ENCODE measurements at places on chromosomes 2 and 18.
A peak's percentile ranks its signal among the peaks of the same experiment; 100 is the strongest.

DNA sequence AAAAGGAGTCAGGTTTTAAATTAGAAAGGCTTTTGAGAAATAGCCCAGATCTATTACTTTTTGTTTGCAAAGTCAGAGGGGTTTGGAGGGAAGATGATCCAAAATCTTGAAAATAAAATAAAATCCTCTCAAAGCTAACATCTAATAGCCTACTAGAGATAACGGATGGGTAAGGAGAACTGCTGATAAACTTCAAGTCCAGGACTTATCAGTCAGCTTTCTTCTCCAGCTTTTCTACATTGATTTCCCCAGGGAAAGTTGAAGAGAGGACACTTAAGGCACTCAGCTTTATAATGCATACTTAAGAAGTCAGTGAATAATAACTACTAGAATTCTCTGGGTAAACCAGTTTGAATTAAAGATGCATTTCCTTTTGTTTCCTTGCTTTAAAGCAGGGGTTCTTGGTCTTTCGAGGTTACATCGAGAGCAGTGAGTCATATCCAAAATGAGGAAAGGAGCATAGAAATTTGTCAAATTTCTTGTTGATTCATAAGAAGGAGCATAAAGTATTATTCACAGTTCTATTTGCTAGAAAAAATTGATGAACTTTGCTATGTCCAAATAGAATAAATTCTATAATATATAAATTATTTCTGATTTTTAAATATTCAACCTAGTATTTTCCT, 43.2 kb upstream of the ITPRID2 start:
- DNase-seq, result no peak

DNA sequence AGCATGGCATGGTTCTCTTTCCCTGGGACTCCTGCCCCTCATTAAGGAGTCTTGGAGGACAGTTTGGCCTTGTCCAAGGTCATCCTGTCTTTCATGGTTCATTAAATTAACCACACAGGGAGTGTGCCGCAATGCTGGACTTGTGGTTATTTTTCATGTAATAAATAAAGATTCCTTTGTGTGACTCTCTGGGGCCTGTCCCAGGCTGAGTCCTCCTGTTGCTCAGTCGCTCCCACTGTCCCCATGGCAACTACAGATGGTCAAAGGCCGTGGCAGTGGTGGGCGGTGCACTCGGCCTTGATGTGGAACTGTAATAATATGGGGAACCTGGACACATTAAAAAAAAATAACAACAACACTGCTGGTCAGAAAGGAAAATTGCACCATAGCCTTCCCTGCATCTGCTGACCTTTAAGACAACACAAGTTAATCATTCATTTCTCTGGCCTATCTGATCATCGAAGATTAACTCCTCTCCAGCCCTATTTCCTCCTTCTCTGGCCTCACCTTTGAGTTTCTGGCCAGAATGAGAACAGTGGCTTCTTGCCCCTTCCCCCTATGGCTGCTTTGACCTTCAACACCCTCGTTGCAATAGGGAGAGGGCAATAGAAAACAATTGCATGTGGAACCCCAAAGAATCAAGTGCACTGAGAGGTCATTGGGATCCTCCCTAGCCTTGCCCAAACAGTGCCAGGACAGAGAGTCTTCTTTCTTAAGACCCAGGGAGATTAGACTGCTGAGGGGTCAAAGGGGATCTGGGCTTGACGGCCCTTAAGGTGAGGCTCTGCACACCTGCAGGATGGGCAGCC, 44.7 kb downstream of the PSD4 start:
- DNase-seq, result peak; percentile 60

DNA sequence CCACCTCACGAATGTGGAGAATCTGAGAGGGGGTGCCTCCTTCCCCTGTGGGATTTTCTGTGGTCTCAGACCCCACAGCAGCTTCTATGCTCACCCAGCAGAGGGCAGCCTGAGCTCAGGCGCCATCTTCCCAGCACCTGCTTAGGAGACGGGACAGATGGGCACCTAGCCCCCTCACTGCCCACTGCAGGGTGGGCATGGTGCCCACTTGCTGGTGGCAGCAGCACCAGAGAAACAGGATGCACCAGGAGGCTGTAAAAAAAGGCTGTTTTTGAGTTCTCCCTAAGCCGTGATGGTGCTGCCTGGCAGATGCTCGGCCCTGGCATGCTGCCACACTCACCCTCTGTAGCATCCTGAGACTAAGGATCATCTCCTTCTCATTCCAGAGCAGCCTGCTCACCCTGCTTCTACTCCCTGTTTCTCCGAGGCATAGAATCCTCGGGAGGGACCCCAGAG, 19.1 kb upstream of the SLC20A1 start:
- peak; percentile 74 for DNase-seq

- no peak for DNase-seq
Observed at GRCh38 chr18:46356278-46357033, 252.3 kb downstream of the HAUS1 start.

GRCh38 chr18:10045296-10045891, 131.6 kb downstream of the VAPA start:
- DNase-seq, result no peak

DNA sequence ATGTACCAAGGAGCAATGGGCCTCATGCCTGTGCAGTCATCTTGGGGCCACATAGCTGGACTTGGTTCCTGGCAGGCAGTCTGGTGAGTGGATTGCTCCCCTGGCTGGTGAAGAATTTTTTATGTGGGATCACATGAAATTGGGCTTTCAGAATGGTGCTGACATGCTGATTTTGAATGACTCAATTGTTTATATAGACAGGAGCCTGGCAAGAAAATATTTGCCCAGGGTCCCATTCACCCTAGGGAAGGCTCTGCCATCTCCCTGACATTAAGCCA, 266.9 kb downstream of the DYSF start:
- DNase-seq, result no peak

DNA sequence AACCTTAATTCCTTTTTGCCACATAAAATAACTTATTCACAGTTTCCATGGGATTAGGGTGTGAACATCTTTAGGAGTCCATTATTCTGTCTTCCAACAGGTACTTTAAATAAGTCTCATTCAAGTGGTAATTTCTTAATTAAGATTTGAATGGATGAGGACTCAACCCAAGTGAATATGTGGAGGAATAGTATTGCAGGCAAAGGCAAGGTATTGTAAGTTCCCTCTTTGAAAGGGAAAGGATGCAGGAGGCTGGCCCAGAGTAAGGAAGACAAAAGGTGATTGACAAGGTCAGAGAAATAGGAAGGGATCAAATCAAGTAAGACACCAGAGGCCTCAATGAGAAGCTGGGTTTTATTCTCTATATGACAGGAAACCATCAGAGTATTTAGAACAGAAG, 238.2 kb upstream of the RBMS1 start:
- no peak for DNase-seq

- peak; percentile 78 for DNase-seq
Observed at GRCh38 chr2:33477473-33478468, 1.3 kb downstream of the RASGRP3 start.

GRCh38 chr2:159736048-159736447, 23.7 kb downstream of the MARCHF7 start:
- no peak for DNase-seq

DNA sequence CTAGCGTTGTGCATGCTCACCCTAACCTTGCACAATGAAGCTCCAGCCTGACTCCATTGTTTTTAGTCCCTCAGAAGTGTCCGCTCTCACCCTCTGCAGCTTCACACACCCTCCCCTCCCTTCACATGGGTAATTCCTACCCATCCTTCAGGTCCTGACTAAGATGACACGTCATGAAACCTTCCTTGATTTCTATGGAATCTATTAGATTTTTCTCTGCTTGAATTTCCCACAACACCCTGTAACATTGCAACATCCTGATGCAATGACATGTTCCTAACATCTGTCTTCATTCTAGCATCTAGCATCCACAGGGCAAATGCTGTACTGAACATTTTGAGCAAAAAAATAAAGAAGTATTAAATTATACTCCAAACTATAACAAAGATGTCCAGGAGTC, 77.0 kb upstream of the PID1 start:
- no peak for DNase-seq

DNA sequence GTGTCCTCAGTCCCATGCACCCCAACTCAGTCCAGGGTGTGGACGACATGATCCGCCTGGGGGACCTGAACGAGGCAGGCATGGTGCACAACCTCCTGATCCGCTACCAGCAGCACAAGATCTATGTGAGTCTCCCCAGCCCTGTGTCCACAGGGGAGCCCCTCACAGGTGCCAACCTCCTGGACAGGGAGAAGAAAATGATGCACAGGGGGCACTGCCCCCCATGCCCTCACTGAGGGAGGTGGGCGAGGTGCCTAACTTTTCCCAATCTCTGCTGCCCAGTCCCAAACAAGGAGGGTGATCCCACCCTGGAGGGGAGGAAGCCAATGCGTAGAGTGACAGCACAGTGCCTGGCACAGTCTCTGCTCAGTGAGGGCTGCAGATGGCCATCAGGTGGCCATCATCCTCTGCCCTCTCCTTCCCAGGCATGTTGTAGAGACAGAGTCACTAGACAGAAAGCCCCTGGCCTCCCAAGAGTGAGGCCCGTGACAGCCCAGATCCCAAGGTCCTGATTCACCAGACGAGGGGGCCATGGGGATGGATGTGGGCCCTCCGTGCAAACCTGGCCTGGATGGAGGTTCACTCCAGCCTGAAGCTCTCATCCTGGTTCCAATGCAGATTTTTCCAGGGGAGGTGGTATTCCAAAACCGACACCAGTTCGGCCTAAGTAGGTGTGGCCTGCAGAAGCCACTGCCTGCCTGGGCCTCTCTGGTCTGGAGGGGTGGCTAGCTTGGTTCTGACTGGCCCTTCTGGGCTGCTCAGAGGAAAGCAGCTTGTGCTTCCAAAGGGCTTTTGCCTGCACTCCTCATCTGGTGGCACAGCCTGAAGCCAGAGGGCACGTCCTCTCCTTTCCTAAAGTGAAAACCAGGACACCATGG, 30.0 kb downstream of the MYO7B start:
- no peak for DNase-seq

DNA sequence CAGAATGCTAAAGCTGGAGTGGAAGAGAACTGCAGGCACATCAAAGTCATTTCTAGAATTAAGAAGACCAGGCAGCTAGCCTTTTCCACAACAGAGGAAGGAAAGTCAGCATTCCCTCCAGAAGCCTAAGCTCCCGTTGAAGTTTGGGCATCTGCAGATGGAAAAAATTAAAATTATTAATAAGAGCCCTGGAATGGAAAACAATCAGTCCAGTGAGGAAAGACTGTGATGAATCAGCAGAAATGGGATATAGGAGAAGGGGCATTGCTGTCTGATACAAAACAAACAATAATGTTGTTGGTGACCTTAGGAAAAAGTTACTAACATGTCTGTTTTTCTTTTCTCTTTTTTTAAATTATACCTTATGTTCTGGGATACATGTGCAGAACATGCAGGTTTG, 450.7 kb upstream of the SLC14A2 start:
- no peak for DNase-seq

DNA sequence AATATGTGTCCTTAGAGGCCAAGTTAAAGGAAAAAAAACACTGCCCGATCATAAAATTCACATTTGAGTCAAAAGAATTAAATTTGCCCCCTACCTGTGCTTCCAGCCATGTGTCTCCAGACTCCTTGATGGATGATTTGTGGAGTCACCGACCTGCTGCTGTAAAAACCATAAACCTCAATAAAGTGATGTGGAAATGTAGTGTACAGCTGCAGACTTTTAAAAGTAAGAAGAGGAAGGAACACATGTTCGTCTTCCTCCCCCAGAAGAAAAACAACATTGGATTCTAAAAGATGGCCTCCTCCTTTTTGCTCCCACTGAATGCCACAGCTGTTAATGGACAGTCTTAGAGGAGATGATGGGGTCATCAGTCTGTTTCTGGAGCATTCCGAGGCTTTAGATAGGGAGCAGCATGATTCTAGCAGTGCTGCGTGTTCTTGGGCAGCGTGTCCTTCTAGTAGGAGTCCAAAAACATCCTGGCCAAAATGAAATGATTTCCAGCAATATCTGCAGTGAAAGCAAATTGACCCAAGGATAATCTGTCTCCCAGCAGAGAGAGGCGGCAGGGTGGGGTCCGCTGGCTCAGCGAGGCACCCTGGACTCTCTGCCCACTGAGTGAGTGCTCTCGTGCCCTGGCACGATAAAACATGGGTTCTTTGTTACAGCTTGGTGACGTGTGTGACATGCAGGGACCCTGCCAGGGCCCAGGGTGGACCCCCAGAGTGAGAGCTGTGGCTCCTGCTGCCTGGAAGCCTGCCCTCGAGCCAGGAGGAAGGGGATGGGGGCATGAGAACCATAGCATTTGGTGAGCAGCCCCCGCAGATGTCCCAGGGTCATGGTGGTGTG, 196.1 kb downstream of the FAM210A start:
- no peak for DNase-seq

DNA sequence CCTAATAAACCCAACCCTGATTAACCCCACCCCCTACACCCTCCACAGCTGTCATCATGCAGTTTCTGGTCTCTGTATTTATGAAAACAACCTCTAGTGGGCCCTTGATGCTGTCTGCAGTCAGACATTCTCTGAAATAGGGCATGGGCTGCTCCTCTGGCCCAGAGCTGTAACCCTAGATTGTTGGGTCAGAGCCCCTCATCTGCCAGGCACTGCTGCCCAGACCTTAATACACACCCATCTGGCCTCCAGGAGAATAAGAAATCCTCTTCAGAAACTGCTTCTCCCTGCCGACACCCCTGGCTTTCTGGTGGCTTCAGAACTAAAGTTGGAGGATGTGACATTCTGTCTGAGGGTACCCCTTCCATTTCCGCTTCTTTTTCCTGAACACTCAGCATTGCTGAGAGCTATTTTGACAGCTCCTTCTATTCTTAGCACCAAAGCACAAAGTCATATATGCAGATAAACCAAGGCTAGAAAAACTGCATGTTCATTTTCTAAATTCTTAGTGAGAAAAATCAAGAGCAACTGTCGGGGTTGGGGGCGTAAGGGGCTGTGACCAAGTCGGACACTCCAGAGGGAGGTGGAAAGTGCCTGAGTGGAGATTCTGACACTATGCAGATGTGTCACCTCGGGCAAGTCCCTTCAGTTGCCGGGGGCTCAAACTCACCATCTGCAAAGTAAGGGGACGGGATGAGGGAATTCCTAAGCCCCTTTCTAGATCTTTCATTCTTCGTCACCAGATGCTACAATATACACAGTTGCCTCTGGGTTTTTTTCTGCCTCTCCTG, 28.7 kb downstream of the SRSF7 start:
- peak; percentile 55 for DNase-seq

DNA sequence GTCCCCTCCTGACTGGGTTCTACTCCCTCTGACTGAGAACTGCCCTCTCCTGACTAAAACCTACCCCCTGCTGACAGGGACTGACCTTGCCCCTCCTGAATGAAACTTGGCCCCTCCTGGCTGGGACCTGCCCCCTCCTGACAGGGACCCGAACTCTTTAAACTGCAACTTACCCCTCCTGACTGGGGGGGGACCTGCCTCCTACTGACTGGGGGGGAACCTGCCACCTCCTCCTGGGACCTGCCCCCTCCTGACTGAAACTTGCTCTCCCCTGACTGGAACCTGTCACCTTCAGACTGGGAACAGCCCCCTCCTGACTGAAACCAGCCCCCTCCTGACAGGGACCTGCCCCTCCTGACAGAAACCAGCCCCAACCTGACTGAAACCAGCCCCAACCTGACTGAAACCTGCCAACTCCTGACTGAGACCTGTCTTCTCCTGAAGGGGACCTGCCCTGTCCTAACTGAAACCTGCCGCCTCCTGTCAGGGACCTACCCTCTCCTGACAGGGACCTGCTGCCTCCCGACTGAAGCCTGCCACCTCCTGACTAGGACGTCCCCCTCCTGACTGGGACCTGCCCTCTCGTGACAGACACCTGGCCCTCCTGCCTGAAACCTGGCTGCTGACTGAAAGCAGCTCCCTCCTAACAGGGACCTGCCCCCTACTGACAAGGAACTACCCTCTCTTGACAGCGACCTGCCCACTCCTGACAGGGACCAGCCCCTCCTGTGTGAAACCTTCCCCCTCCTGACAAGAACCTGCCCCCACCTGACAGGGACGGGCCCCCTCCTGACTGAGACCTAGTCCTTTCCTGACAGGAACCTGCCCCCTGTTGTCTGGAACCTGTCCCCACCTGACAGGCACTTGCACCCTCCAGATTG, 87.1 kb downstream of the PXDN start:
- no peak for DNase-seq

Measured in CD4-positive, alpha-beta T cell treated with Interleukin-4 for 1 hour (primary cell).